ENCODE measurements at places on chromosomes 3 and 15.

DNA sequence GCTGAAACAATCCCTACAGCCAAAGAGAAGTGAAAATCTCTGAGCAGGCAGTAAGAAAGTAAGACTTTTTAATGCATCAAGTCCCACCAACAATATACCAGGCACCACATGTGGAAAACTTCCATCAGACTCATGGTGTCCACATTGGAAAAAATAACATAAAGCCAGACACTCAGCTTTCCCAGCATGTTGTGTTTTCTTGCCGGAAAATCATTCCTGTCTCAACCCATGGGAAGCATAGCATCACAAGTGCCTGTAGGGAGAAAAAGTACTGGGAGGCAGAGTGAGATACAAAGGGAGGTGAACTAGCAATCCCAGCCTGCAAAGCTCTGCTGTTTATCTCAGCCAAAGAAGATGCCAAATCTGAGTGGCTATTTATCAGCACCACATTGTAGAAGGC is 868.9 kb downstream of the SI start:
- no peak for DNase-seq

DNA sequence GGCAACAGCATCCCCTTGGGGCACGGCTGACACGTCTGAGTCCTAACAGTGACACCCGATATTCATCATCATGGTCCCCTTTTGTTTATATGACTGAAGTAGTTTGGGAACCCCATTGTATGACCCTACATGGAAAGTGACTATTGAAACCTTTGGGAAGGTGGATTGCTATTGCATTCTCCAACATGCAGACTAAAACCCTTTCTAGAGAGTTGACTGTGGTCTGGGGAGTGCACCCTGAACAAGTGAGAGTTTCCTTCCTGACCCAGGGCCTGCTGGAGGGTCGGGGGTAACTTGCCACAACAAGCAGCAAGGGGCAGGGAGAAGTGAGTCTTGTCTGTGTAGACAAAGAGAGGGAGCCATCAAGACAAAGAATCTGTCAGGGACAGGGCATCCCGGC is 54.4 kb downstream of the ISG20 start:
- no peak for DNase-seq

- no peak for DNase-seq
Observed at GRCh38 chr3:58084788-58085543, 76.7 kb downstream of the FLNB start.

DNA sequence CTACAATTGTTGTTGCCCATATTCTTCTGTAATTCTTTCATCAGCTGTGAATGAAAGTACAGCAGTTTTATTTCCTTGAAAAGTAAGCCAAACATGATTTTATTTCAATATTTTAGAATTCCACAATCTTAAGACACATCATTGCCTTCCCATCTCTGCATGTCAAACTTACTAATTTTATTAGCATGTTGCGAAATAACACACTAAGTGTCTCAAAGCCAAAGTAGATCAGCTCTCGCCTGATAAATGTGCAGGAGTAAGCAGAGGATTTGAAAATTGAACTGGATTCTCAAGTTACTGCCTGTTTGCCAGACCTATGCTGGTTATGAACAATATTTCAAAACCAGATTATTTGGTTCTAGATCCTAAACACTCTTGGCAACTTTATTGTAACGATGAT is 25.7 kb downstream of the TGFBR2 start:
- DNase-seq: no peak

DNA sequence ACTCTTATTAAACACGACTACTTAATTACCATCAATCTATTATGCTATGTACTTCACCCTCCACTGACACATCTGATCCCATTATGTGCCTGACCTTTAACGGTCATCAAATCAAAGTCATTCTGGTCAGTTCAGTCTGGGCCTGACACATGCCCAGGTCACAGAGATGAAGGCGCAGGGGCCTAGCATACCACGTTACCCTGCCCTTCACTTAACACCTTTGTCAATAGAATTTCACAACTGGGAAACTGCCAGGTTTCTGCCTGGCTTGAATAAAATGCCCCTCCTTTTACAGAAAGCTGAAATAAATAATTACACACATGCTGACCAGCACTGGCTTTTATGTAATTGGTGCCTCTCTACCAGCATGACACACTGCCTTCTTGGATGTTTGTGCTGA is 39.5 kb downstream of the MECOM start:
- no peak for DNase-seq

DNA sequence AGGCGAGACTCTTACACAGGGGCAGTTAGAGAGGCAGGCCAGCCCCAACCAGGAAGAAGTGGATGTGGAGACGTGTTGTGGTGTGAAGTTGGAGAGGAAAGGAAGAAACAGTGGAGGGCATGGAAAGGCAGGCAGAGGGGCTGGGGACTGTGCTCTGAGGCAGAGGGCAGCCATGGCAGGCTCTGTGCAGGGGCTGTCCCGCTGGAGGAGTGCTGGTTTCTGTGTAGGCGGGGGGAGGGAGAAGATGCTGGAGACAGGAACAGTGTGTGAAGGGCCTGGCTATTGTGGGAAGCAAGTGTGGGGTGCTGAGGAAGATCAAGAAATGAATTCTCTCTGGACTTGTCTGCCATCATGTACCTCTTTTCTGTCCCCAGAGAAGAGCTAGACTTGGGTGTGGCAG is 21.0 kb downstream of the SNAPC5 start:
- no peak for DNase-seq

- DNase-seq: peak; percentile 54
Observed at GRCh38 chr15:62782071-62782841, 260.3 kb upstream of the TPM1 start.

- no peak for DNase-seq
Observed at GRCh38 chr3:112315791-112316190, 17.2 kb upstream of the CD200 start.

DNA sequence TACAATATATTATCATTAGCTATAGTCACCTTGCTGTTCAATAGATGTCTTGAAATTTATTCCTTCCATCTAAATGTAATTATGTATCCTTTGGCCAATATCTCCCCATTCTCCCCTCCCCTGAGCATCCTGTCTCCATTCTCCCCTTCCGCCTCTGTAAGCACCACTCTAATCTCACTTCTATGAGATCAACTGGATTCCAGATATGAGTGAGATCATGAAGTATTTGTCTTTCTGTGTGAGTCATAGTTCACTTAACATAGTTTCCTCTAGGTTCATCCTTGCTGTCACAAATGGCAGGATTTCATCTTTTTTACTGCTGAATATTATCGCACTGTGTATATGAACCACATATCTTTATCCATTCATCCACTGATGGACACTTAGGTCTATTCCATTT is 148.8 kb upstream of the NDN start:
- no peak for DNase-seq

- DNase-seq: peak; percentile 25
Observed at GRCh38 chr3:123499322-123499721, 50.4 kb upstream of the ADCY5 start.

GRCh38 chr3:158100681-158101080 is 5.5 kb downstream of the SHOX2 start:
- DNase-seq: no peak

DNA sequence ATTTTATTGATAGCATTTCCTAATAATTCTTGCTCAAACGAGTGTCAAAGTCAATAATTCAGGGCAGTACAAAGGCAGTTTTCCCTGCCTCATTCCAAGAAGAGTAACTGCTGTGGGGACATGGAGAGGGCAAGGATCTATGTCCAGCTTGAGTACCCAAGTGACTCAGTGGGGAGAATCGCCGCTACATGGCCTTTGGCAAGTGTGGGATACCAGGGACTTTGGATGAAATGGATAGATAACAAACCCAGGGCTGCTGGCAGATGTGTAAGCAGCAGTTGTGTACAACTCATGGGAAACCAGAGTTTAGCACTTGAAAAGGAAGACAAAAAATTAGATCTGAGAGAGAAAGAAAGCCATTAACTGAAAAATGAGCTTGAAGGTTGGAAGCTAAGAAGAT is 122.2 kb upstream of the TRIM42 start:
- no peak for DNase-seq

GRCh38 chr3:71464613-71465012 is 118.9 kb downstream of the FOXP1 start:
- no peak for DNase-seq

DNA sequence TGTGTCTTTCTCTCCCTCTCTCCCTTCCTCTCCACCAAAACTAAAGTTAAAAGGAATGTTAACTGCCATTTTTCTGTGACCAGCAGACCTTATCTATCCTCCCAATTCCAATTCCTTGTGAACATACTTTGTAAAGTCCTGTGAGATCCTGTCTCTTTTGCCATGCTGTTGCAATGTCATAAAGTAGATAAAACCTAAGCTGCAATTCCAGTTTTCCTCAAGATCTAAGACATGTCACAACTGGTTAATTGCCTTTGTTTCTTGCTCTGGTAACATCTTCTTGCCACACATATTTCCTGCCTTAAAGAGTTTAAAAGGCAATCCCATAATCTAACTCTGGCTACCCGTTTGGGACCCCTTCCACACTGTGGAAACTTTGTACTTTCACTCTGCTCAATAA is 188.7 kb downstream of the PYDC2 start:
- DNase-seq: no peak

DNA sequence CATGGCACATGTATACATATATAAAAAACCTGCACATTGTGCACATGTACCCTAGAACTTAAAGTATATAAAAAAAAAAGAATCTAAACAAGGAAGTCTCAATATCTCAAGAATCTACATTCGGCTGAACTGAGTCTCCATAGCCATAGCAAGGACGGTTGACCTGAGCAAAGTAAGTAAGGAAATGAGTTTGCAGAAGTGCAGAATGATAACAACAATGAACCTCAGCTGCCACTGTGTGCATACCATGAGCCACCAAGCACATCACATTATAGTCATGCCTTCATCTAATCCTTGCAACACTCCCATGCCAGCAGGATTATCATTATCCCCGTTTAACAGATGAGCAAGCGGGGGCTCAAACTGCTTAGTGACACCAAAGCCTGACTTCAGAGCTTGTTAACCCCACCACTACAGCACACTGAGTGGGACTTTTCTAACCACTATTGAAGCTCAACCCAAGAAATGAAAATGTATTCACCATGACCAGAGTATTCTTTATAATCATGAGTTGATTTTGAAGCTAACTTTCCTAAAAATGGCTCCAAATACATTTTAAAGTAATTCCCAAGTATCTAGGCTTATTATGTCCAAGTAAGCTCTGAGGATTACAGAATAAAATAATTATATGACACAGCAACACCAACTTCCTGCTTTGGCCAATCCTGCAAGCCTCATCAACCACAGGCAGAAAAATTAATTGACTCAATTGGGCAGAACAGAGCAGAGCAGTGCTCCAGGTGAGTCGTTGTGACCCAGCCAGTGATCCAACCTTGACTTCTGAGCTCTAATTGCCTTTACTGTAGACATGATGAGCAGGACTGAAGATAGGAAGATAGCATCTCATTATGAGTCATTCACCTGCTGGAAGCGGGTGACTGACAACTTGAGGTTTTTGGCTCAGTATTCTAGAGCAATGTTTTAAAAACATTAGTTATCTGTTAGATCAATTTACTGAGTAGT is 47.3 kb upstream of the IL12A start:
- no peak for DNase-seq

DNA sequence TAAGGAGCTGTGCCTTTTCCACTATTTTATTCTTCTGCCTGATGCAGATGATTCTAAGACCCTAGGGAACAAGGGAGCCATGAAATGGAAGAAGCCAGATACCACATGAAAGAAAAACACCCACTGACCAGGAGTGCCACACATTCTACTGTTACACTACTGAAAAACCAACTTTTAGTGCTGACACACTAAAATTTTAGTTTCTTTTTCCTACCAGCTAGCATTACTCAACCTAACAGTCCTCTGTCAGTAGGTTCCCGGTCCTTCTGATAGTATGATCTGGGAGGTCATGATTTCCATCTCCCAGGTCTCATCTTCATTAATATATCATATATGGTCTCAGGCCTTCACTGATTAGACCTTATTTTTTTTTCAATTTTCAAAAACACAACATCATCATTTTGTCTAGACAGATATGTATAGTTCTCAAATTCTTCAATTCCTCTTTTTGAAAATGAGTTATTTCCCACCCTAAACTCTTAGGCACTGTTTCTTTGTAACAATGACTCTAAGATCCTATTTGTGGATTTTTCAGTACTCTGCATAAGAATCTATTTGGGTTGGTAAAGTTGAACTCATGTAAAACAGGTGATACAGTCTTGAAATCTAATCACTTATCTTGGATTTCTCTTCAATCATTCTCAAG is 321.8 kb downstream of the CTNNB1 start:
- DNase-seq: no peak

- DNase-seq: no peak
Observed at GRCh38 chr3:196620161-196620604, 19.3 kb upstream of the NRROS start.

DNA sequence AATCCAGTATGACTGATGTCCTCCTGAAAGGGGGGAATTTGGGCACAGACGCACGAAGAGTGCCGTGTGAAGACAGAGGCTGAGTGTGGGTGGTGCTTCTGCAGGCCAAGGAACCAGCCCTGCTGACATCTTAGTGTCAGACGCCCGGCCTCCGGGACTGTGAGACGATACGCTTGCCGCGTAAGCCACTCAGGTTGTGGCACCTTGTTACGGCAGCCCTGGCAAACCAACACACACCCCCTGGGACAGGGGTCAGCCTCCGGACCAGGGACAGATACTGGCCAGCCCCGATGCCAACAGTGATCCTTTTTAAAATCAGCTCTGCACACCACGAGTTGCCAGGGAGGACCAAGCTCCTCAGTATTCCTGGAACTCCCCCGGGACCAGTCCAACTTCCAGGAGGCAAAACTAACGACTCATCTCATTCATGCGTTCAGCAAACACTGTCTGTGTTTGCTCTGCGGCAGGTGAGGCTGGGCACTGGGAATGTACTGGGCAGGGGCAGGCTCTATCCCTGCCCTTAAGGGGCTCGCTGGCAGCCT is 21.2 kb upstream of the PIGZ start:
- DNase-seq: peak; percentile 28

DNA sequence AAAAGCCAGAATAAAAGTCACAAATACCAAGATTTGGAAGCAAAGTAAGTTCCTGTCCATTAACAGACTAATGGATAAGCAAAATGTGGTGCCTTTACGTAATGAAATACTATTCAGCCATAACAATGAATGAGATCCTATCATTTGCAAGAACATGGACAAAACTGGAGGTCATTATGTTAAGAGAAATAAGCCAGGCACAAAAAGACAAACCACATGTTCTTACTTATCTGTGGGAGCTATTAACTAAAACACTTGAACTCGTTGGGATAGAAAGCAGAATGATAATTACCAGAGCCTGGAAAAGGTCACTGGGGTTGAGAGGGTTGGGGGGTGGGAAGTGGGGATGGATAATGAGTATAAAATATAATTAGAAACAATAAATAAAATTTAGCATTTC is 1015.9 kb downstream of the OTOL1 start:
- no peak for DNase-seq

GRCh38 chr3:197994736-197995135 is 34.7 kb downstream of the LMLN start:
- no peak for DNase-seq

- no peak for DNase-seq
Observed at GRCh38 chr3:9957214-9957613, 5.0 kb upstream of the PRRT3 start.

Measured in skeletal muscle cell (primary cell).